ENCODE measurements at places on chromosomes 13 and 19.

GRCh38 chr19:12727745-12728433 lies 4.2 kb upstream of the TNPO2 start:
- no peak for DNase-seq

- no peak for DNase-seq
These were observed 13.3 kb downstream of the ZSCAN18 start for GRCh38 chr19:58084596-58085347.

DNA sequence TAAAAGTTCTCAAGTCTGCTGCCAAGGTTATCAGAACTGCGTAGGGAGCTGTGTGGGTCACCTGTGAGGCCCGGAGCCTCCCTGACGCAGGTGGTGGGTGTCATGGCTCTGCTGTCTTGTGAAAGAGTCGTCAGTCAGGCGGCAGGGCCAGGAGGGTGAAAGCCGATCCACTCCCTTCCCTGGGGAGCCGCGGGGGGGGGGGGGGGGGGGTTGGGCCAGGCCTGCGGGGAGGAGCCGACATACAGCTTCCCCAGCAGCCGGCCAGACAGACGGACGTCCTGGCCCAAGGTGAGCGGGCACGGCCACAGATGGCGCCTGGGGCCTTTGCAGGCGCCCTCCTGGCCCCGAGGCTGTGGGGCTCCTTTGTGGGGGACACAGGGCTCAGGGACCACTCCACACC lies 12.4 kb downstream of the SBNO2 start:
- DNase-seq, result no peak

DNA sequence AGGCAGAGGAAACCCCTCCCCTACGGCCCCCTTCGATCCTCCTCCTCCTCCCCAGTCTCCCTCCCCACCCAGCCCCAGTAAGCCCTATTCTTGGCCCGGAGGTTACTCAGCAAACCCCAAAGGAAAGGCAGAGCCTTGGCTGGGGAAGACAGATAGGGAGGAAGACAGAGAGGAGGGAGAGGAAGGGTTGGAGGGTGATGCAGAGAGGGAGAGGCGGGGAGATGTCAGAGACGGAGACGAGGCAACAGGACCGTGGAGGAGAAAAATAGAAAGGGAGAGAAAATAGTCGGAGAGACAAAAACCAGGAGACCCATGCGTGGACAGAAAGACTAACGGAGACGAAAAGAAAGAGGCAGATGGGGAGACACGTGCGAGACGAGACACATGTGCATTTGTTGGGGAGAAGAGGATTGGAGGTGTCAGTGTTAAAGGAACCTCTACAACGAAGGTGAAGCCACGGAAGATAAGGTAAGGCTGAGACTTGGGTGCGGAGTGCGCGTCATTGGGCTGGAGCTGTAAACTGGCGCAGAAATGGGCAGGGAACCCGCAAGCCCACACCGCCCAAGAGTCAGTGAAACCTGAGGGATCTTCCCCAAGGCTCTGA lies 2.9 kb downstream of the TGFB1 start:
- DNase-seq, result no peak

GRCh38 chr13:47306991-47307390 lies 410.1 kb upstream of the HTR2A start:
- DNase-seq, result no peak

GRCh38 chr13:112582263-112582662 lies 5.7 kb downstream of the TUBGCP3 start:
- DNase-seq, result no peak

GRCh38 chr19:2469102-2469914 lies 6.6 kb upstream of the GADD45B start:
- no peak for DNase-seq

GRCh38 chr19:17405250-17406045 lies at the start of gene BST2:
BST2 (minus strand) TSS chr19:17405630; CDS start chr19:17405575, 55 bp downstream.
- DNase-seq, result peak; percentile 38

DNA sequence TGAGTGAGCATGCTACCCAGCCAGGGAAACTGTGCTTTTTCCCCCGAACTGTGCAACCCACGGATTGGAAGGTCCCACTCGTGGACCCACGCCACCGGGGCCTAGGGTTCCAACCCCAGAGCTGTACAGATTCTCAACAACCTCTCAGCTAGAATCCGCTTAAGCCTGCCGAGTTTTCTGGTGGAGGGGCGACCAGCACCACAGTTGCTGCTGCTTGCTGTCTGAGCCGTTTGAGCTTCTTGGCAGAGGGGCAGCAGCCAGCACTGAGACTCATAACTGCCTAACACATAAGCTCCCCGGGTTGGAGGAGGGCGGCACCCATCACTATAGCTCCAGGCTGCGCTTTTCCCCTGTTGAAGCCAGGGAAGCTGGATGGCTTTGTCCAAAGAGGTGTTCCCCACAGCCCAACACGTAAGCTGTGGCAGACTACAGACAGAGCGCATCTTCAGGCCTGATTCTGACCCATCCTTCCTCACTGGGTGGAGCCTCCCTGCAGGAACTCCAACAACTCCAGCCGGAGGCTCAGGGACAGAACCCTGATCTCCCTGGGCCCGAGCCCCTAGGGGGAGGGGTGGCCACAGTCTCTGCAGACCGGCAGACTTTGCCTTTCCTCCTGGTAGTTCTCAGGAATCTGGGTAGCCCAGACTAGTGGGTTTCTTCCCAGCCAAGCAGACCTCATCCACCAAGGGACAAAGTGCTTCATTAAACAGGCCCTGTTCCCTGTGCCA lies 871.6 kb downstream of the SLITRK6 start:
- peak; percentile 9 for DNase-seq

DNA sequence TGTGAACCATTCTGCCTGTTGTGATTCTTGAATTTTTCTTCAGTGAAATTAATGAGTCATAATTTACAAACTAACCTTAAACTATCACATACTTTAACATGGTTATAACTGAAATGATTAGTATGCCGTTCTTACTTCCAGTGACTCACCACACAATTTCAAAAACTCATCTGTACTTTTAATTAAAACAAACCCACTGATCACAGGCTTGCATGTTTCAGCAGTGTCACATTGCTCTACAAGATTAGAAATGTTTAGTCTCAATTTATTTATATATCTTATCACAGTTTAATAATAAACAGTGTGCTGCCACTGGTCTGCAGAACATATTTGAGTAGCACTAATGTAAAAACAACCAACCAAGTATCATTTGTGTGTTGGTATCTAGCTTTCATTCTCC lies 2227.9 kb upstream of the PCDH20 start:
- no peak for DNase-seq

- peak; percentile 56 for DNase-seq
These were observed 722 bp downstream of the PKN1 start for GRCh38 chr19:14433554-14434501.

DNA sequence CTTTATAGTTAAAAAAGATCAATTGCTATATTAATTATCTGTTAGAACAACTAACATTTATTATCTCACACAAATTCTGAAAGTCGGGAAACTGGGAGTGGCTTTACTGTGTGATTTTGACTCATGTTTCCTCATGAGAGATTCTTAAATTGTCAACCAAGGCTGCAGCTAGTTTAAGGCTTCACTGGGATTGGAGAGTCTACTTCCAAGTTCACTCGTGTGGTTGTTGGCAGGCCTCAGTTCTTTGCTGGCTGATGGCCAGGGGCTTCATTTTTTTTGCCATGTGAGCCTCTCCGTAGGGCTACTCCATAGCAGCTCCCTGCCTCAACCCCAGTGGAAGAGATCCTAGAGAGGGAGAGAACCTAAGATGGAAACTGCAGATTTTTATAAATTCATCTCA lies 24.5 kb upstream of the LPAR6 start:
- DNase-seq, result no peak

DNA sequence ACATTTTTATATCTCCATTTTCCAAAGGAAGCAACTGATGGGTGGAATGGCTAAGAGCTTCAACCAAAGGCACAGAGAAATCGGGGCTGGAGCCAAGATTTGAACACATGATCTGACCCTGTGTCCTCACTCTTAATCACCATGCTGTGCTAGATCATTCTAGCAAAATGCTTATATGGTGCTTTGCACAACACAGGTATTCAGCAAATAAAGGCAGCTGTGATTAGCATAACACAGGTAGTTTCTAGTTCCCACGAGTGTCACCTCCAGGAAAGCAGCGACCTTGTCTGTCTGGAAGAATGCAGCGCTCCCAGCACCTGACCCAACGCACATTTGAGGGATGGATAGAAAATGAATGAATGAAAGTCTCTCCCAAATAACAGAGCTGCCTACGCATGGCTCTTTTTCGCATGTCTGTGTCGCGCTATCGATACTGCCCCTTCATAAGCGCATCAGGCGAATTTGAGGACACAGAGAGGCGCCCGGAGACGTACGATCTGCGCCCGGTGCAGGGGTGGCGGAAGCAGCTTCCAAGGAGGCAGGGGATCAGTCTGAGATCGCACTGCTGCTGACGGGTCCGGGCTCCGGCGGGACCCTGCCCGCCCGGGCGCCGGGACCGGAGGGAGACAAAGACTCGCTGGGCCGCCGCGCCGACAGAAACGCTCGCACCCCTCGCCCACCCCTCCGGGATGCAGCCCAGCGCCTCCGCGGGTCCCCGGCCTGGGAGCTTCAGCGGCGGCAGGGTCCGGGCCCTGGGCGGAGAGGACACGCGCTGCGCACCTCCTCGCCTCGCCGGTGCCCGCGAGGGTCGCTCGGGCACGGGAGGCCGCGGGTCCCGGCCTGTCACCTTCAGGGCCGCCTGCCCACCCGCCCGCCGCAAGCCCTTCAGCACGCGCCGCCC lies 609 bp downstream of the EPS15L1 start:
- DNase-seq, result peak; percentile 27

GRCh38 chr13:91745967-91746366 lies 347.5 kb downstream of the GPC5 start:
- no peak for DNase-seq

DNA sequence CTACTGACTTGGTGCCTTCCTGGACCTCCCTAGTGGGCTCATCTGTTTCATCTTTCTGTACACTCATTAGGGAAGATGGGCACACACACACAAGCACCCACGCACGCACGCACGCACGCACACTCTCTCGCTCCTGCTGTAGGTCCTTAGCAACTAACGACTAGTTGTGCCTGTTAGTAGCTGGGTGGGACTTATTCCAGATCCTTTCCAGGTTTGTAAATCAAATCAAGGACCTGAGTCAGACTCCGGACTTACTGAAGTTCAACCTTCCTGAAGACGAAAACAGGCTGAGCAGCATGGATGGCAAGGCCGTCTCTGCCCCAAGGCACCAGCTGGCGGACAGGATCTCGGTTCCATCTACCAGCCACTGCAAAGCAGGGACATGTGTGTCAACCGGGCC lies 76.2 kb downstream of the SLC15A1 start:
- DNase-seq, result no peak

DNA sequence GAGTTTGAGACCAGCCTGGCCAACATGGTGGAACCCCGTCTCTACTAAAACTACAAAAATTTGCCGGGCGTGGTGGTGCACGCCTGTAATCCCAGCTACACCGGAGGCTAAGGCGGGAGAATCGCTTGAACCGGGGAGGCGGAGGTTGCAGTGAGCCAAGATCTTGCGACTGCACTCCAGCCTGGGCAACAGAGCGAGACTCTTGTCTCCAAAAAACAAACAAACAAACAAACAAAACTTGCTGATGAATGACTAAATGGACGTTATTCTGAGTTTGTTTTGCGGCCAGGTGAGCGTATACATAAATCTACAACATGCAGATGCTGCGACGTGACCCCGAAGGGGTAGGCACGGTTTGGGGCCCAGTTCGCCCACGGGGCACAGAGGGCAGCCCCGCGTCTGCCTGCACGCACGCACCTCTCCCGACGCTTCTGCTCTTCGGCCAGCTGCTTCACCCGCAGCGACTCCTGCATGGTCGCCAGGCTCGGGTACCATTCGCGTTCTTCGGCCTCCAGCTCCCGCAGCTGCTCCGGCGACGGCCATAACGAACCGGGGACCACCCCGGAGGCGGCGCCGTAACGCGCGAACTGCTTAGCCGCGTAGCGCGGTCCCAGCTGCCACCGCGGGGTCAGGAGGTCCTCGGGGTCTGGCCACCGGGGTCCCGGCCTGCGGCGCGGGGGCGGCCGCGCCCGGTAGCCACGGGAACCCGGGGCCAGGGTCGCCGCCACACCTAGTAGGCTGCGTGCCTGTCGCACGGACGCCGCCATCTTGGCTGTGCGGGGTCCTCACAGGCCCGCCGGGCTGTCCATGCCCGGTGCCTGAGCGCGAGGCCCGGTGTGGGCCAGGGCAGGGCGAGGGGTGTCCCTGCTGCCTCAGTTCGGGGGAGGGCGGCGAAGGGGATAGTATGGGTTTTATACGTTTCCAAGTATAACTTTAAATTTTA lies at the start of gene GADD45GIP1:
TSS of gene GADD45GIP1 (minus strand) at position 778 of the 943 bp plus-strand sequence. CDS start at position 767, 11 bp downstream.
- DNase-seq, result peak; percentile 89

GRCh38 chr19:34232566-34233481 lies 21.5 kb upstream of the GARRE1 start:
- DNase-seq, result no peak

- peak; percentile 80 for DNase-seq
These were observed 843 bp downstream of the ANO8 start for GRCh38 chr19:17333611-17334413.
